Activated CD8-positive, alpha-beta T cell treated with anti-CD3 and anti-CD28 coated beads, Interleukin-2, amount 10 ng/mL, durations not matched to agents 7 days and 5 days (primary cell): ENCODE measurements at places on chromosomes 7 and 10. TPM values are rescaled to one million over a fixed set of nuclear protein-coding genes. Genes with fewer than 3 reads are reported as not detected.

DNA sequence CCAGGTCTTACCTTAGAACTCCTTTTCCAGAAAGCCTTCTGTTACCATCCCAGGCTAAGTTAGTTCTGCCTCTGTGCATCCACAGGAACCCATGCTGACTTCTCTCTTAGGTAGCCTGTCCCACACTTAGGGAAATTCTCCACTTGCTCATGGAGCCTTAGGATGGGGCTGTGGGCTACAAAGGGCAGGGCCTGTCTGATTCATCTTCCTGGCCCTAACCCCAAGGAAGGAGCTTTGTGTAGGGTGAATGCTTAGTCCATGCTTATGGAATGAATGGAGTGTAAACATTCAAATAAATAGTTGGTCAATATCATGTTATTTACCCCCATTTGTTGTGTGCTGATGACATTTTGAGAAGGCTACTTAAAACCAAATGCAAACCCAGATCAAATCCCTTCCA is 54.7 kb downstream of the EMX2 start:
- DNase-seq: no peak

GRCh38 chr10:72059843-72060822 is 28.2 kb downstream of the SPOCK2 start:
- no peak for DNase-seq

- DNase-seq: no peak
Observed at GRCh38 chr7:44075296-44076075, 6.8 kb downstream of the POLM start.

PAX4 gene
- not detected for total RNA-seq

- no peak for DNase-seq
Observed at GRCh38 chr7:116426428-116427156, 72.9 kb upstream of the CAV2 start.

KIAA1217 gene
- not detected for total RNA-seq

DNA sequence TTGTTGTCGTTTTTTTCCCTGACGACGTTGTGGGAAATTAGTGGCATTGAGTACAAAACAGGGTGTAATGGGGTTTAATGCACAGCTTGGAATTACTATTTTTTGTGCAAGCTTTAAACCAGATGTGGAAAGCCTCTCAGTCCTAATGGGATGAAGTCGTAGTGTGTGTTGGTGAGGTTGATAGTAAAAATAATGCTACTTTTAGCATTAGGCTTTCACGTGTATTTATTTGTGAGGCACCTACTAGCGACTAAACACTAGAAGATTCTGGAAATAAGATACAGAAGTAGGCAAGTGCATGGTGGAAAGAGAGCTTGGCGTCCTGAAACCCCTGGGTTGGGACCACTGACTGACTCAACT is 588 bp upstream of the ORC5 start:
- no peak for DNase-seq

GRCh38 chr7:51043461-51043860 is 260.8 kb upstream of the GRB10 start:
- no peak for DNase-seq

GRCh38 chr7:72751978-72752377 is 76.0 kb downstream of the TYW1B start:
- DNase-seq: no peak

GPR26 gene
- total RNA-seq: not detected
